CD4-positive, alpha-beta T cell treated with Interleukin-6 at 100 ng/mL for 8 hours (primary cell): ENCODE measurements at places on chromosomes 3 and 15.

DNA sequence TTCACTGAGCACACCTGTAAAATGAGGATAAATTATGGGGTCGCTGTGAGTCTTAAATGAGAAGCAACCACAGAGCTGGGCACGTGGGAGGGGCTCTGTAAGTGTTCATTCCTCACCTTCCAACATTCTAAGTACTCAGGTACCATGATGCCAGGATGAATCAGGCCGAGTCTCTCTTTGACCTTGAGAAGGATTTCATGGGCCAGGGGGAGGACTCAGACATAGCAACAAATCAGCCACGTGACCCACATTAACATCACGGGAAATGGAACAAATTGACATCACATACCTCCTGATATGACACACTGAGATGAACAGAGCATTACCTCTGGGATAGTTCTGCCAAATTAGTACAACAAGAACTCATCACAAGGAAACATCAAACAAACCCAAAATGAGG is 35.2 kb upstream of the USP3 start:
- DNase-seq = no peak

- DNase-seq = no peak
Measured at GRCh38 chr3:186184021-186184420, 75.1 kb upstream of the ETV5 start.

GRCh38 chr3:175399156-175399840 is 540.2 kb downstream of the NAALADL2 start:
- no peak for DNase-seq

DNA sequence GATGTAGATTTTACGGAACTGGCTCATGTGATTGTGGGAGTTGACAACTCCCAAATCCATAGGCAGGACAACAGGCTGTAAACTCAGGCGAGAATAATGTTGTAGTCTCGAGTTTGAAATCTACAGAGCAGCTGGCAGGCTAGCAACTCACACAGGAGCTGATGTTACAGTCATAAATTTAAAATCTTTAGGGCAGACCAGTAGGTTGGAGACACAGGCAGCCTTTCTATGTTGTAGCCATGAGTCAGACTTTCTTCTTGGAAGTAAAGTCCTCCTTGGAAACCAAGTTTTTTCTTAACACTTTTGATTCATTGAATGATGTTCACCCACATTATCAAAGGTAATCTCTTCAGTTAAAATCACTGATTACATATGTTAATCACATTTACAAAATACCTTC is 89.1 kb upstream of the ALCAM start:
- no peak for DNase-seq

DNA sequence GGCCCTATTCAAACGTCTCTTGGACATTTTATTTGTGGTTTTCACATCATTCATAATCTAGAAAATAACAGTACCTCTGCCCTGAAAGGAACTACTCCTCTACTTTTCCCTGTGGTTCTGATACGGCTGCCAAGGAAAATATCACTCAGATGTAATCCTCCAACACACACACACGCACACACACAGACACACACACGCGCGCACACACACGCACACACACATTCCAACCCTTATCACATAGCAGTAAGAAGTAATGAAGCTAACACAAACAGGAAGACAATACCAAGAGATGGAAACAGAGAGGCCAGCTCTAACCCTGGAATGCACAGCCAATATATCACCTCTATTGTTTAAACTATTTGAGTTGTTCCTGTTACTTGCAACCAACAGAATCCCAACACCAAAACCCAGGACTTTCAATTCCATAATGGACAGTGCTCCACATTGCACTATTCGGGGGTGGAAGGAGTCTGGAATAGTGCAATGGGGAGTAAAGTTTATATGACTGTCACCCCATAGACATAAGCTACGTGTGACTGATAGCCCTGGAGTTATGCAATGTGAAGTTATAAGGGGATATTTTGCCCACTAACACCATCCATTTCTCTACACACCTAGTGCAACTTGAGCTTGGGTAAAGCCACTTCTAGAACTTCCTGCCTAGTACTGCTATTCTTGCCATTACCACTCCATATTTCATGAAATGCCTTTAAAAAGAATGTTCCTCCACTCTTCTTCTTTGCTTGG is 71.3 kb upstream of the FNDC3B start:
- DNase-seq = no peak

GRCh38 chr15:66905954-66906353 is 159.4 kb upstream of the SMAD3 start:
- no peak for DNase-seq

GRCh38 chr3:155233213-155233612 is 60.3 kb downstream of the STRIT1 start:
- DNase-seq = no peak

DNA sequence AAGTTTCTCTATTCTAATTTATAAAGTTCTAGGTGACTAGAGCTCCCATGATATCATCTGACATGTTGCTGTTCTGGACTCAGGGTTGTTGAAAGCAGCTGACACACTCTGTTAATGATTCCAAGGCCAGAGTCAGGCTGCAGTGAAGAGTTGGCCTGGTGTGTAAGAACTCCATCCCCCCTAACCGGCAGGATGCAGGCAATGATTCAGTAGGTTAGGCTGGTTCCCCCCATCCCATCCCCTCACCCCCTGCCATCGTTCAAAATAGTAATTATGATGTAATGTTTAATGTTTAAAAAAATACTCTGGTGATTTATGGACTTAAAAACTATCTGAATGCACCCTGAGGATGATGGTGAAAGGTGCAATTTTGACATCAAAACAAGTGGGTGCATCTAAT is 4.6 kb upstream of the TRIM71 start:
- DNase-seq = no peak
